ENCODE measurements at places on chromosomes 16 and 17. TPM values are rescaled to one million over a fixed set of nuclear protein-coding genes. Genes with fewer than 3 reads are reported as not detected.

Gene ZACN
- polyA plus RNA-seq, result 1.3 TPM

Gene CCDC200
- not detected for polyA plus RNA-seq

DNA sequence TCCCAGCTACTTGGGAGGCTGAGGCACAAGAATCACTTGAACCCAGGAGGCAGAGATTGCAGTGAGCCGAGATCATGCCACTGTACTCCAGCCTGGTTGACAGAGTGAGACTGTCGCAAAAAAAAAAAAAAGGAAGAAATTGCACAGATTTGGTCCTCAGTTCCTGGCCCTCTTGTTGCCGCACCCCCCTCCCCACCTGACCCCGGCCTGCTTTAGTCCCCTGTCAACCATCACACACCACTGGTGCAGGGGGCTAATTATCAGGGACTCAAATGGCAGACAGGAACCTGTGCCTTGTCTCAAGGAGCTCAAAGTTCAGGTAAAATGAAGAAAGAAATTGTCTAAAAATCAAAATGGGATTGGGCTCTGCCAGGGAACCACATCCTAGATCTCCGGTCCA, 28.1 kb downstream of the NGFR start:
- DNase-seq, result no peak
- no peak overlapping the region for H3K4me3 ChIP-seq

DNA sequence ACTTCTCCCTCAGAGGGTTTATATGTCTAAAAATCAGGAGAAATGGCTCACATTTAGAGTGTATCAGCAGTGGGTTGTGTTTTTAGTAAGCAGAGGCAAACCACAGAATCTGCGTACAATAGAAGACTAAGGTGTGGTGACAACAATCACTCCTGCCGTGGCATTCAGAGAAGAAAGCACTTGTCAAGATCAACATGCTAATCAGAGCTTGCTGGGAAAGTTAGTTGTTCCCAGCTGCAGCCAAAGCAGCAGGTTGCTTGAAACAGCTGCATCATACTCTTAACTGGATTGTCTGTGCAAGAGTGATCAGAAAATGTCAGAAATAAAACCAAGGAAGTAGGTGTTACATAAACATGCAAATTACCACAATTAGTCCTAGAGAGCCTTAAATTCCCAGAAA, 616.4 kb downstream of the CDH8 start:
- DNase-seq, result no peak
- no peak overlapping the region for H3K4me3 ChIP-seq
- H3K27ac ChIP-seq, result no peak overlapping the region
- no peaks in the 10 kb centered on the region for H3K36me3 ChIP-seq

DNA sequence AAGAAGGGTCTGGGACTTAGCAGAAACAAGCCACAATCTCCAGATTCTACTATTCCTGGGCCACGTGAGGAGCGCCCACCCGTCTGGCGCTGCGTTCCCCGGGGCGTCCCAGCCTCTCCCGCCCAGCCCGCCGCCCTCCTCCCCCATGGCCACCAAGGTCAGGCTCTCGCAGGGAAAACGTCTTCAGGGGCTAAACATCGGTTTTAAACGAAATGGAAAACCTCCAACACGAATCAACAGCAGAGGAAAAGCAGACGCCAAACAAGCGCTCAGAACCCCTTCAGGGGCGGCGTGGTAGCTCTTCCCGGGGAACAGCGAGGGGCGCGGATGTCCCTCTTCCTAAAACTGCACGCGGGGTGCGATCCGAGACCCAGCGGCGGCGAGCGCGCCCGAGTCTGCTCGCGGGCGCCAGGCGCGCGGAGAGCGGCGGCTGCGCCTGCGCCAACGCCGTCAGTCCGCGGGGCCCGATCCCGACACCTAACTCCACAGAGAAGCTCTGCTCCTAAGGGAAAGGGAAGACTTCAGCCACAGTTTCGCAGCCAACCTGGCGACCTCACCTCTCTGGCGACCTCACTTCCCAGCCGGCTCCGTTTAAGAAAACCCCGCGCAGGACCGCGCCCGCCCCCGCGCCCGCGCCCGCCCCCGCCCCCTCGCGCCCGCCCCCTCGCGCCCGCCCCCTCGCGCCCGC, 505 bp upstream of the COG1 start:
- H3K27me3 ChIP-seq, result no peaks in the 10 kb centered on the region
- peaks cover 28% of the 10 kb centered on the region for H3K4me1 ChIP-seq
- peak; percentile 68 for DNase-seq

Gene SULT1A2
- not detected for polyA plus RNA-seq

Gene MTHFSD
- 5.6 TPM for polyA plus RNA-seq

GRCh38 chr16:48126801-48127644, 28.8 kb downstream of the ABCC12 start:
- H3K4me1 ChIP-seq, result no peaks in the 10 kb centered on the region
- H3K4me3 ChIP-seq, result no peak overlapping the region
- no peak overlapping the region for H3K27ac ChIP-seq
- no peaks in the 10 kb centered on the region for H3K36me3 ChIP-seq

- no peak overlapping the region for H3K27ac ChIP-seq
- peaks cover 16% of the 10 kb centered on the region for H3K4me1 ChIP-seq
- DNase-seq, result peak; percentile 25
- no peak overlapping the region for H3K4me3 ChIP-seq
Observed at GRCh38 chr17:7856011-7856810, 1.1 kb downstream of the NAA38 start.

DNA sequence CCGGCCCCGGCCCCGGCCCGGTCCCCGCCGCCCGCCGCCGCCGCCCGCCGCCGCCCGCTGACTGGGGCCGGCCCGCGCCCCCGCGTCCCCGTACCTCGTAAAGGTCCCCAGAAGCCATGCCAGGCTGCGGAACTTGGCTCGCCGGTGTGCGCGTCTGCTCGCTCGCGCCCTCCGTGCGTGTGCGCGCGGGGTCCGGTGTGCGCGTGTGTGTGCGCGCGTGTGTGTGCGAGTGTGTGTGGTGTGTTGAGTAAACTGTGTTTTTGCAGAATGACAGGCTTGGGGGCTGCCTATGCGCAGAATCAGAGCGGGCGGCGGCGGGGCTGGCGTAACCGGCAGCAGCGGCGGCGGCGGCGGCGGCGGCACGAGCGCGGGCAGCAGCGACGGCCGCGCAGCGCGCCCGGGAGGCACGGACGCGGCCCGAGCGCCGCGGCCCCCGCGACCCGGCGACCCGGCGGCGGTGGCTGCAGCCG, 307 bp downstream of the CDYL2 start:
- DNase-seq, result peak; percentile 7
- H3K4me3 ChIP-seq, result peak overlapping the region; percentile 90
- H3K27ac ChIP-seq, result peak overlapping the region; percentile 89
- H3K27me3 ChIP-seq, result peaks cover 30% of the 10 kb centered on the region
- H3K4me1 ChIP-seq, result peaks cover 4% of the 10 kb centered on the region
- no peaks in the 10 kb centered on the region for H3K36me3 ChIP-seq

Gene P3H4
- 0.96 TPM for polyA plus RNA-seq

- peak overlapping the region; percentile 76 for H3K4me3 ChIP-seq
- H3K27ac ChIP-seq, result peak overlapping the region; percentile 56
- H3K27me3 ChIP-seq, result peaks cover 7% of the 10 kb centered on the region
- DNase-seq, result no peak
- H3K4me1 ChIP-seq, result peaks cover 53% of the 10 kb centered on the region
Observed at GRCh38 chr16:57413733-57414132, 9.2 kb downstream of the CCL17 start.

Gene ABI3
- 17.0 TPM for polyA plus RNA-seq

Gene ITGAD
- polyA plus RNA-seq, result not detected

DNA sequence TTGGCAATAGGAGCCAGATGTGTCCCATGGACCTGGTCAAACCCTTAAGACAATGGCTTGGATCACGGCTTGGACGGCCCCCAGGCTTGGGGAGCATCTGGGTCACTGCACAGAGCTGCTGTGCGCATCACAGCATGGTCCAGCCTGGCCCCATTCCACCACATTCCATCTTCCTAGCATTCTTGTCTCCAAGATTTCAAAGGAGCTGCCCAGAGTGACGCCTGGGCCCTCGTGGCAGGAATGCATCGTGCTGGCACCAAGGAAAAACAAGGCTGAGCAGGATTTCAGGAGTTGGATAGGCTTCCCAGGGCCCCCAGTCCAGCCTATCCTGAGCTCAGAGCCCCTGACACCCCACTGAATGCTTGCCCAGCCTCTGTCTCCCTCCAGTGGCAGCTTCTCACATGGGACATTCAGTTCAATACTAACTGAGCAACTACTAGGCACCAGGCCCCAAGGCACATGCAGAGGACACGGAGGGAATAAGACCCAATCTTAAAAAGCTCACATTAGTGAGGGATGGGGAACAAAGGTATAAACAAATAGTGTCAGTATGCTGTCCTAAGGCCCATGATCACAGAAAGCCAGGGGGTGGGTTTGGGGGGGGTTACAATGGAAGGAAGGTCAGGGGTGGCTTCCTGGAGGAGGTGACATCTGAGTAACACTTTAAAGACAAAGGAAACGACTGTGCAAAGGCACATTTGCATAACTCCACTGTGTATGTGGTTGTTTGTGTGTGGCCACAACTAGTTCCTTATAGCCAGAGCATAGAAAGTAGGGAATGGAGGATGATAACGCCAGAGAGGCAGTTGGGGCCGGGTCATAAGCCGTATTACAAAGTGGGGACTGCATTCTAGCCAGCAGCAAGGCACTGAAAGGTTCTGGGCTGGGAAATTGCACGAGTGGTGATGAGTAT, 34.1 kb downstream of the TK2 start:
- peaks cover 66% of the 10 kb centered on the region for H3K4me1 ChIP-seq
- no peaks in the 10 kb centered on the region for H3K36me3 ChIP-seq

Gene HASPIN
- polyA plus RNA-seq, result 0.99 TPM

DNA sequence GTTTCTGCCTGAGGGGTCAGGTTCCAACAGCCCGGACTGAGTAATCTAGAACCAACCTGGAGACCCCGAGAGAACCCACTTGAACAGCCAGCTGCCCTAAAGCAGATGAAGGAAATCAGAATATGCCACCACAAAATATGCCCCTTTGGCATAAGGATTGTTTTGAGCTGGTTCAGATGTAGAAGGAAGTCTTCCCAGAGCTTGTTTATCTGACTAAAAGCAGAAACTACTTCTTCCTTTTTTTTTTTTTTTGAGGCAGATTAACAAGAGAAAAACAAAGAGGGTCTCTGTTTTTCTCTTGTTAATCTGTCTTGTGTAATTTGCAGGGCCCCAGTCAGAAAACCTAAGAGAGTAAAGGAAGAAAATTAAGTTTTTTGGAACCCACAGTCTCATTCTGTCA, 53.0 kb downstream of the PECAM1 start:
- no peaks in the 10 kb centered on the region for H3K27me3 ChIP-seq
- peaks cover 18% of the 10 kb centered on the region for H3K4me1 ChIP-seq
- no peak for DNase-seq
- peak overlapping the region; percentile 82 for H3K27ac ChIP-seq
- H3K4me3 ChIP-seq, result no peak overlapping the region
- H3K36me3 ChIP-seq, result peaks cover 23% of the 10 kb centered on the region

DNA sequence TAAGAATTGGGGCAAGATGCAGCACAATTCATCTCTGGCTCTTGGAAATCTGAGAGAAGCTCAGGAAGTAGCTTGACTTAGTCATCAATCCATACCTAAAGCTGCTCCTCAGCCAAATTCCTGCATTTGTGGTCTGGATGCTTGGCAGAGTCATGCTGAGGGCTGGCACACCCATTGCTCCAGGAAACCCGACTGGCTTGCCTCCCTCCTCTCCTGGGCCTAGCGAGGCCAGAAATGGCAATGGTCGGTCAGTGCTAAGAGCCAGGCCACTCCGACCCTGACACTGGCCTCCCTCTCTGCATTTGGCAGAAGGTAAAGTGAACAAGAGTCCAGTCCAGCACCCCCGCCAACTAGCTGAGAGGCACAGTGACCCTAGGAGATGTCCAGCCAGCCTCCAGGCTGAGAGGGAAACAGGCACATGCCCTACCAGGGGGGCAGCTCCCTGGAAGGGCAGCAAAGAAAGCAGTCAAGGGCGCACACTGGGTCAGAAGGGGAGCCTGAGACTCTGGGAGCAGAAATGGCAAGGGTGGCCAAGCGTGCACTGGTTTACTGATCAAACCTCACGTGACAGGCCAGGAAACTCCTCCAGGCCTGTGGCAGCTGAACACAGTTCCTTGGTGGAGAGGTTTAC, 10.0 kb downstream of the POLDIP2 start:
- DNase-seq, result no peak
- no peaks in the 10 kb centered on the region for H3K36me3 ChIP-seq
- H3K4me3 ChIP-seq, result no peak overlapping the region
- H3K27ac ChIP-seq, result no peak overlapping the region
- H3K4me1 ChIP-seq, result no peaks in the 10 kb centered on the region
- H3K27me3 ChIP-seq, result no peaks in the 10 kb centered on the region

Gene NXPH3
- polyA plus RNA-seq, result not detected

DNA sequence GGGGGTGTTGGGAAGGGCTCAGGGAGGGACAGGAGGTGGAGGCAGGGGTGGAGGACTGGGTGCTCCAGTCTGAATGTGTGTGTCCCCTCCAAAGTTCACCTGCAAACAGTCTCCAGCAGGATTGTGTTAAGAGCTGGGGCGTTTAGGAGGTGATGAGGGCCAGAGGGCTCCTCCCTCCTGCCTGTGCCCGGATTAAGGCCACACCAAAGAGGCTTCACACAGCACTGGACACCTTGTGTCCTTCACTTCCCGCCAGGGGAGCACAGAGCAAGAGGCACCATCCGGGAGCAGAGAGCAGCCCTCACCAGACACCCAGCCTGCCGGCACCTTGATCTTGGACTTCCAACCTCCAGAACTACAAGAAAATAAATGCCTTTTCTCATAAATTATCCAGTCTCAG, 30.2 kb upstream of the ENPP7 start:
- H3K4me1 ChIP-seq, result peaks cover 11% of the 10 kb centered on the region
- H3K27ac ChIP-seq, result no peak overlapping the region
- no peaks in the 10 kb centered on the region for H3K36me3 ChIP-seq
- no peak overlapping the region for H3K4me3 ChIP-seq

GRCh38 chr16:54244061-54244886, 42.3 kb downstream of the IRX3 start:
- peaks cover 8% of the 10 kb centered on the region for H3K27me3 ChIP-seq
- no peak overlapping the region for H3K27ac ChIP-seq
- H3K4me1 ChIP-seq, result no peaks in the 10 kb centered on the region
- H3K4me3 ChIP-seq, result no peak overlapping the region
- no peak for DNase-seq

Gene KRTAP9-2
- polyA plus RNA-seq, result not detected

GRCh38 chr16:87581857-87582215, 20.5 kb upstream of the JPH3 start:
- no peak overlapping the region for H3K4me3 ChIP-seq
- no peaks in the 10 kb centered on the region for H3K4me1 ChIP-seq
- H3K27ac ChIP-seq, result no peak overlapping the region
- no peaks in the 10 kb centered on the region for H3K36me3 ChIP-seq

GRCh38 chr17:73088561-73088960, 3.9 kb downstream of the SLC39A11 start:
- peaks cover 26% of the 10 kb centered on the region for H3K36me3 ChIP-seq
- peaks cover 48% of the 10 kb centered on the region for H3K4me1 ChIP-seq
- no peaks in the 10 kb centered on the region for H3K27me3 ChIP-seq
- no peak overlapping the region for H3K4me3 ChIP-seq

- H3K4me1 ChIP-seq, result peaks cover 18% of the 10 kb centered on the region
- no peak overlapping the region for H3K4me3 ChIP-seq
- peaks cover 88% of the 10 kb centered on the region for H3K27me3 ChIP-seq
- no peak for DNase-seq
- H3K36me3 ChIP-seq, result peaks cover 8% of the 10 kb centered on the region
- H3K27ac ChIP-seq, result no peak overlapping the region
Observed at GRCh38 chr17:7711051-7711755, 6.2 kb downstream of the EFNB3 start.

GRCh38 chr16:89720551-89720812, 216 bp downstream of the VPS9D1 start:
- no peaks in the 10 kb centered on the region for H3K36me3 ChIP-seq
- H3K4me1 ChIP-seq, result peaks cover 28% of the 10 kb centered on the region
- no peak overlapping the region for H3K27ac ChIP-seq

- H3K4me1 ChIP-seq, result peaks cover 23% of the 10 kb centered on the region
- H3K27me3 ChIP-seq, result peaks cover 22% of the 10 kb centered on the region
- H3K4me3 ChIP-seq, result no peak overlapping the region
- no peak overlapping the region for H3K27ac ChIP-seq
Observed at GRCh38 chr17:6912110-6913051, 80.9 kb upstream of the TEKT1 start.

Gene RPRML
- polyA plus RNA-seq, result 0.50 TPM

All from naive B cell (primary cell).